ENCODE measurements at places on chromosomes 2 and 18.
A peak's percentile ranks its signal among the peaks of the same experiment; 100 is the strongest.

- DNase-seq: peak; percentile 10
These were observed 136.5 kb downstream of the PRPF40A start for GRCh38 chr2:152580714-152581113.

DNA sequence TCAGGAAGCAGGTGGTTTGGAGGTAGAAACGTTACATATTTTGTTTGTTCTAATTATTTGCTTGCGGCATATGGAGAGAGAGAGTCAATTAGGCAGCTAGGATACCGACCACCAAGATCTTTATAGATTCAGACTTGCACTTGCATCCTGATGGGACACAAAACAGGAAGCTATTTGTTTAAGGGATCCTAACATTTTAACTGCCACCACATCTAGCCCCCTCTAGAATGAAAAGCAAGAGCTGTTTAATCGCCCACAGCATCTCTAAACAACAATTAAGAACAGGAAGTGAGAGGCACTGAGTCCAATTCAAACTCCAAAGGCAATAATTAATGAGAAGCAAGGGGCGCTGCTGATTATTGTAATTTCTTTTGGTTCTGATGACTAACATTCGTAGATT lies 182.0 kb upstream of the LINC00305 start:
- no peak for DNase-seq

DNA sequence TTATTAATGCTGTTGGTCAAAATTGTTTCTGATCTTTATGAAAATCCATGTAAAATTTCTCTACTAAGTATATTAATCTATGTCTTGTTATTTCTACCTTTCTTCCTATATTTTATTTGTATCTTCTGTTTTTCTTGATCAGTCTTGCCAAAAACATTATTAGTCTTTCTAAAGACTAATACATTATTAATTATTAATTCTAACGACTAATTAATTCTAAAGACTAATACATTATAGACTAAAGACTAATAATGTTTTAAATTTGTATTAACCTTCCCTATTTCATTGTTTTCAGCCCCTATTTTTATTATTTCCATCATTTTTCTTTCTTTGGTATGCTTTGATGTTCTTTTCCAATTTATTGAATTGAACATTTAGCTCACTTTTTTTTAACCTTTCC lies 27.7 kb downstream of the NEURL3 start:
- DNase-seq: no peak

DNA sequence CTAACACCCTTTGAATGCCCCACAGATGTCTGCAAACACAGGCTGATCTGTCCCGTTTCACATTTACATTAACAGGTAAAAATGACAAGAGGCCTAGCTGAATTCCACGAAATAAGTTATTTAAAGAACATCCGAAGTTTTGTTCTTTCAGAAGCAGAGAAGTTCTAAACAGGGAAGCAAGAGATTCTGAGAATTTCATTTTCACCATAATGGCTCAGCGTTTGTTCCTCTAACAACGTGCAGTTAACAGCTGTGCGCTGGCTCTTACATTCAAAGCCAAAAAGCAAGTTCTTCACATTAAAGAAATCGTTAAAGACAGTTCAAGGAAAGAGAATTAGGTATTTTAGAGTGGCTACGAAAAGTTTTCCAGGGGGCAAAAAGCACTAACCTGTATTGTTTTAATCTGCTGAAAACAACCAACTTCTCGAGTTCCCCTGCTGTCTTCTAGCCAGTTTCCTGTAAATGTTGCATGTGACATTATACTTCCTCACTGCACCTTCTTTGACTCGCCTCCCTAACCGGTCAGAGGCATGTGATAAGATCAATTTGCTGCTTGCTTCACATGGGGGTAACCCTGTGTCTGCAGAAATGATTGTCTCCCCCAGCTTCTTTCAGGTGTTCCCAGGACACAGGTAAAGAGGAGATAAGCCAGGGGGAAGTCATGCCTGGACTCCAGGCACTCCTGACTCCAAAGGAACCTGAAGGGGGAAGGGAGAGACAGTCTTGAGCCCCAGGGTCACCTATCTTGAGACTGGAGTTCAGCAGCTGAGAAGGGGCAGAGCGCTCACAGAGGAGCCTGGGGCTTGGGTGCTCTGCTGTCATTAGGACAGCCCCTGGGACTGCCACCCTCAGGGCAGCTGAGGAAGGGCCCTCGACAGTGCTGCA lies 36.8 kb upstream of the WIPF1 start:
- DNase-seq: no peak

DNA sequence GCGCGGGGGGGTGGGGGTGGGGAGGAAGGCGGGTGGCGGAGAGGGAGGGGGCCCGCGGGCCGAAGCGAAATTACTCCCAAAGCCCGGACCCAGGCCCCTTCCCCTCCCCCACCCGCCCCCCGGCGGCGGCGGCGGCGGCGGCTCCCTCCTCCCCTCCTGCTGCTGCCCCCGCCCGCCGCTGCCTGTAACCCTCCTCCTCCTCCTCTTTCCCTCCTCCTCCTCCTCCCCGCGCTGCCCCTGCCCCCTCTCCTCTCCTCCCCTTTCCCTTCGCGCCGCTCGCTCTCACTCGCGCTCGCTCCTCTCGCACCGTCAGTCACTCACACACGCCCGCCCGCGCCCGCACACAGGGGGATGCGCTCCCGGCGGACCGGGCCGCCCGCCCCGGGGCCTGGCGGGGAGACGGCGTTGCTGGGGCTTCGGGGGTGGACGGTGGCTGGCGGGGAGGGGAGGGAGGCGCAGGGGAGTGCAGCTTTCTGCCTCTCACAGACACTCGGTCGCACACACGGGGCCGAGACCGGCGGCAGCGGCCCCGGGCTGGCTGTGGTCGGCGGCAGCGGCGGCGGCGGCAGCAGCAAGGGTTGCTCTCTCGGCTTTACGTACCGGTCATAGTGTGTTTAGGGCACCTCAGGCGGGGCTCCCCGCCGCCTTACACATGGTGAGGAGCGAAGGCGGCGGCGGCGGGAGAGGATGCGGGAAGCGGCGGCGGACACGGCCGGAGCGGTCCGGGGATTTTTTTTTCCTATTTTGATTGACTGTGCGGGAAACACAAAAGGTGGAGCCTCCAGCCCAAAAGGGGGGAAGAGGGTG lies 405 bp downstream of the SP3 start:
- peak; percentile 94 for DNase-seq

DNA sequence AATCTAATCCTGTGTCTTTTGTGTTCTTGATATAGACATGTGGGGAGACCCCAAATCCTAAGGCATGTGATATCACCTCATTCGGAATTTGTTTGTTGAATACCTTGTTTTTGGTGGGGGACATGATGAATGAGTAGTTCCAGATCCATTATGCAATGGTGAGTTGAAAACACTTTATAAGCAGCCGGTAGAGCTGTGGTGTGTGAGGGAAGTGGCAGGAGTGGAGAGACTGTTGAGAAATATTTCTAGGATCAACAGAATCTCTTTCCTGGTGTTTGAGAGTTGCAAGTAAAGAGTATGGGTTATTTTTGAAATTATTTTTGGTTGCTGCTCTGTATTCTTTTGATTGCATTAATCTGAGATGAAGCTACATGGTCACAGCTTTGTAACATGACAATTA lies 34.4 kb downstream of the LHCGR start:
- no peak for DNase-seq

DNA sequence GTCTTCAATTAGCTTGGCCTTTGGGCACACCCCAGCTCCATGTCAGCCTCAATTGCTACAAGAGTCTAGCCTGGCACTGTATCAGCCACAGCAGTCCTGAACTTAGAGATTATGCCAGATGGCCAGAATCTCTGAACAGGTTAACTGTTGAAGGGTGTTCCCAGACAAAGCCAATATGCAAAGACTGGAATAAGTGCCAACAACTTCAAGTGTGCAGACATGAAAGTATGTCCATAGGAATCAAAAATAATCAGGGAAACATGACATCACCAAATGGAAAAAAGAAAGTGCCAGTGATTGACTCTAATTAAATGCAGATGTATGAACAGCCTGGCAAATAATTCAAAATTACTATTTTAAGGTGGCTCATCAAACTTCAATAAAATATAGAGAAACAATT lies 98.5 kb upstream of the DOCK10 start:
- no peak for DNase-seq

GRCh38 chr2:120453635-120453998 lies 107.7 kb downstream of the INHBB start:
- no peak for DNase-seq

Measured in fibroblast of gingiva (primary cell).